Activated T-helper 17 cell treated with anti-CD3 and anti-CD28 coated beads, Interleukin-2, amount 50 U/mL, for 72 hours (primary cell): ENCODE measurements at places on chromosomes 12 and 14.

GRCh38 chr14:25929881-25930615 lies 667.8 kb downstream of the NOVA1 start:
- no peak for ATAC-seq

DNA sequence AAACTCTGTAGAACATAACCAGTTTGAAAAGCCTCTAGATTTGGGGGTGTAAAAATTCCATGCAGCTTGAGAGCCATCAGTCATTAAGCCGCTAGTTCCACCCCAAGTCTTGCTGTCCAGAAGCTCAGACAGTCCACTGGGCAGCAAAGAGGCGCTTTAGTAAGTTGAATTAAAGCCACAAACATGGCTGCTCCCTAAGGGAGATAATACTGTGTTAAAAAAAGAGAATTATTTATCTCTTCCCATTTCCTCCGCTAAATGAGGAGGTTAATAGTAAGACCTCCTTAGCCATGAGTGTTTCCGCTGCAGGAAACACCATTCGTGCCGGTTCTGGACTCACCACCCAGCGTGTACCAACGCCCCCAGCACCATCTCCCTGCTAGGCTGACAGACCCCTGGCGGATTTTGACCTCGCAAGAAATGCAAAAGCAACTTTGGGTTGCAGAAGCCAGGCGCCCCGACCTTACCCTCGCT lies 536 bp downstream of the TM7SF3 start:
- ATAC-seq, result peak; percentile 25

- no peak for ATAC-seq
These were observed 181.1 kb downstream of the PTPN11 start for GRCh38 chr12:112599871-112600270.

DNA sequence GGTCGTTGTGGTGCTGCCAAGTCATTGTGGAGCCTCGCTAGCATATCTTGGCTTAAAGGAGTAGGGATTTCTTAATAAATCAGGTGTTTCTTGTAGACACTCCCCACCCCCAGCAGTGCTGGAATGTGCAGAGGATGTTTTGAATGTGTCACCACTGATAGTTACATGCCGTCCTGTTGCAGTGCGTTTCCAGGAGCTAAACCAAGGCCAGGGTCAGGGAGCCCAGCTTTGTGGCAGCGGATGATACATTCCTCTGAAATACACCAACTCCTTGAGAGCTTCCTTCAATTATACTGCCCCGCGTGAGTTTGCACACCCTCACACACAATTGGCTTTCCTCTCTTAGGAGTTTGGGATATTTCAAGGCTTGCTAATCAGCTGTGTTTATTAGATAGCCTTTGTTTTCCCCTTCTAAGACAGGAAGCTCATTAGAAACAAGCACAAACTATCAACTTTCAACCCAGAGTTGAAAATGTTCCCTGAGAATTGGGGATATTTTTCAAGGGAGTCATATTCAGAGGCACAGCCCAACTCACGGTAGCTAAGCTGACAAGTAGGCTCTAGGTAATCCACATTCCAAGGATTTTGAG lies 154.9 kb downstream of the C12orf75 start:
- no peak for ATAC-seq

DNA sequence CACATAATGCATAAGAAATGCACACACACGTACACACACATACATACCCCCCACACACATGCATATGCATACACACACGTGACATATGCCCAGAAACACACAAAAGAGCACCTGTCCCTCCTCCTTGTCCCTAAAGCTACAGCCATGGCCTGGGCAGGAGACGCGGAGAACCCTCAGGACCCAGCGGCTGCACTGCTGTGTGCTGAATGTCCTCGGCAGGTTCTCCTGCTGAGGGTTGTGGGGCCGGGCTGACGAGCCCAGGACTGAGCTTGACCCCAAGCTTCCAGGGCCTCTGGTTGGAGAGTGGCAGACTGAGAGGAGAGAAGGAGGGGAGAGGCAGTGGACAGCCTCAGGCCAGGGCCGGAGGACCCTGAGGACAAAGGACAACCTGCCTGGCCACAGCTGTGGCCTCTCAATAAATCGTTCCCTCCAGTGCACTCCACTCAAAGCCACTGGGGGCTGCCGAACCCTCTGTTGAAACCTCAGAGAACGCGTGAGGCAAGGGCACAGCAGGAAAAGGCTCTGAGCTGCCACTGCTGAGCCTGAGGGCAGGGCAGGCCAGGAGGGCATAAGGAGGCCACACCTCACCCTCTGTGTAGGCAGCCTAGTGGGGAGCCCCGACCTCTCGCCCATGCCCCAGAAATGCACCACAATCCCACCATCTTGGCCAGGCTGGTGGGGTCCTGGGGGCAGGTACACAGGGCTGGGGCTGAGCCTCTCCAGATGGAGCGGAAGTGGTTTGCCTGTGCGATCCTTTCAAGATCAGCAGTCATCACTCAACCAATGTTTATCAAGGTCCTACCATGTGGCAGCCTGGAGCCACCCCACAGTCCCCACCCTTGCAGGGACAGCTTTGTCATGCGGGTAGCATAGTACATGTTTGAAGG lies 3.1 kb downstream of the CACNA2D4 start:
- ATAC-seq, result peak; percentile 88

DNA sequence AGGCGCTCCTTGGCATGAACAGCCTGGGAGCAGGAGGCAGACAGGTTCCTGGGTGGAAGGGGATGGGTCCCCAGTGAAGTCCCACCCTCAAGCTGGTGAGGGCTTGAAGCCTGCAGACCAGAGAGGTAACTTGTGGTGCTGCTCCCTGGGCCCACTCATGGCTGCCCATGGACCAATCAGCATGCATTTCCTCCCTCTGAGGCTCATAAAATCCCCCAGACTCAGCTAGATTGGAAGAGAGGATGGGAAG lies 50.2 kb downstream of the A2M start:
- ATAC-seq, result no peak

GRCh38 chr14:61221906-61222305 lies 59.2 kb downstream of the TMEM30B start:
- ATAC-seq, result no peak

- ATAC-seq, result peak; percentile 64
These were observed 27.1 kb upstream of the CDK17 start for GRCh38 chr12:96427269-96427729.

DNA sequence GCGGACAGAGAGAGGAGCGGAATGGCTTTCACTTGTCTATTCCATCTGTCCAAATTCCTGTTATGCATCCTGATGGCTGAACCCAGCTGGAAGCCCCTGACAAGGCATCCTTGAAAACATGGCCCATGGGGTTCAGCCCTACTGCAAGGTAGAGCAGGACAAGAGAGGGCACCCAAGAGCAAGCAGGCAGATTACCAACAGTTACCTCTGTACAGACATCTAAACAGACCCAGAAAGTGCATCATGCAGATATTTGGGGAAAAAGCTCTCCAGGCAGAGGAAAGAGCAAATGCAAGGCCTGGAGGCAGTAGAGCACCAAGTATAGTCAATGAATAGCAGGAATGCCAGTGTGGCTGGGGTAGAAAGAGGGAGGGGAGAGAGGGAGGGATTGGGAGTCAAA lies 407.5 kb downstream of the PCNX1 start:
- ATAC-seq, result no peak

DNA sequence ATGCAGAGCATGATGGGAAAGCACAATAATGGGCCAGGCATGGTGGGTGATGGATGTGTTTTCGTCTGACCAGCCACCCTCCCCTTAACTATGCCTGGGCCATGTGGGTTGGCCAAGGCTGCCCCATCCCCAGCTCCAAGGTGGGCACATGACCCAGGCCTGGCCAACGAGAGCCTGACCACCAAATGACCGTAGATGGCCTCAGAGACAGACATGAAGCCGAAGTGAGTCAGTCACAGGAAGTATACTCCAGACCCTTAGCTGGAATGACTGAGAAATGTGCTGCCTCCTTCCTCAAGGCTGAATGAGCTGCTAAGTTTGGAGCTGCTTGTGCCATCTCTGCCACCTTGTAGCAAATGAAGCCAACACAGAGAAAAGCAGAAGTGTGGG lies 233.6 kb downstream of the BCL11B start:
- ATAC-seq, result no peak

GRCh38 chr14:99513946-99514551 lies 32.8 kb downstream of the CCNK start:
- ATAC-seq, result no peak

- peak; percentile 31 for ATAC-seq
These were observed 158.5 kb downstream of the PRKCH start for GRCh38 chr14:61479746-61480502.

DNA sequence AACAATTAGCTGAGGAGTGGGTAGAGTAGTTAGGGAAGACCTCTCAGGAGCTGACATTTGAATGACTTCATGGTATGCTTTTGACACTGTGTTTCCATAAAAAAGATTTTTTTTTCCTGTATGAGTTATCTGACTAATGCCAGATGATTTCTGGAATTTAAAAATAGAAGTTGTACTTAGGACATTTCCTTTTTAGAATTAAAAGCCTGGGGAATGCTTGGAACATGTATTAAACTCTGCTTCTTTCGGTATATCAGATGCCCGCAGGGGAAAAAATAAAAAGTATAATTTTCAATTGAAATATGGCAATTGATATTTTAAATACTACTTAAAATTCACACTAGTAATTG lies 41.1 kb downstream of the BRMS1L start:
- ATAC-seq, result no peak

GRCh38 chr12:6115389-6115788 lies 9.1 kb downstream of the VWF start:
- peak; percentile 84 for ATAC-seq

- no peak for ATAC-seq
These were observed 18.7 kb downstream of the PLEKHG3 start for GRCh38 chr14:64722842-64723447.

DNA sequence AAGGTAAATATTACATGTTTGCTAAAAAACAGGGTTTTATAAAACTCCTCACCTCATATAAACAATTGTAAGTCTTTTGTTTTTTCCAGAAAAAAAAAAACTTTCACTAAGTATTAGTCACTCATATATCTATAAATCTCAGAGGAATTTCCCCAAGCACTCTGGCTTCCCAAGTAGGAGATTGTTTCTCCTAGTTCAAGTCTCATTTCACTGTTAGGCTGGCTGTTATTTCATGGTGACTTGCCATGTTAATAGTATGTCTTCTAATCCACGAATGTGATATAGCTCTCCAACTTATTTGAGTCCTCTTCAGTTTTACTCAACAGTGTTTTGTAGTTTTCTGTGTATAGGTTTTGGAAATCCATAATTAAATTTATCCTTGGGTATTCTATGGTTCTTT lies 61.6 kb downstream of the CAPZA3 start:
- ATAC-seq, result no peak

DNA sequence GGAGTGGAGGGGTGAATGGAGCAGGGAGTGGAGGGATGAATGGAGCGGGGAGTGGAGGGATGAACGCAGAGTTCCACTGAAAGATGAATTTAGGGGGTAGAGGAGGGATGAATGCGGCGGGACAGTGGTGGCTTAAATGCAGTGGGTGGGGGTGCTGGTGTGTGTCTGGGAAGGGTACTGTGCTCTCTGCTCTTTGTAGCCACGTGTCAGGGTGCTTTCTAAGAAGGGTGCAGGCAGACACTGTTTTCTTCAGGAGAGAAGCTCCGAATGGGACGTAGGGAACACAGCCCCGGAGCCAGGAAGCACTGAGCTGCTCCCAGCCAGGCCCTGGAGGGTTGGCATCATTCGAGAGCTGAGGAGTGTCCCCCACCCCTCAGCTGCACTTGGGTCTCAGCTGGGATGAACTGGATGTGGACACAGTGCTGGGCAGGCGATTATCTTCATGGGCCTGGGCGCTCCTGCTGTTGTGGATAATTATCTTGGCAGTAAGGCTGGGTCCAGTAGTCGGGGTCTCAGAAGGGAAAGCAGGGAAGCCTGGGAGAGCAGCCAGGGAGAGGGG lies 9.5 kb upstream of the CEP170B start:
- no peak for ATAC-seq

DNA sequence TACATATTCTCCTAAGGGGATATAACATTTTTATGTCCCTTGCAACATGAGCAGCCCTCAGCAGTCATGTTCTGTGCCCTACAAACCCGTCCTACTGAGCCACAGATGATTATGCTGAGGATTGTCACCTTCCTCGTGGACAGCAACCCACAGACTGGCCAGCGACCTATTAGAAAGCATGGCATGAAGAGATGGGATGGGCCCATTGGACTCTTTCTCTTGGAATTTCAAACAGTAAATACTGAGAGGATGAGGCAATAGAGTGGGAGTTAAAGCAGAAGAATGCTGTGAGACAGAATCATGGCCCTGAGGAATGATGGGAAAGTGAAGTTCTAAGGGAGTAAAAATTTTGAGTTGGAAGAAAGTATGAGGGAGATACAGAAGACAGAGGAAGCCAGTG lies 149.9 kb upstream of the BTG1 start:
- no peak for ATAC-seq
